NCI-H446 (cell line): ENCODE measurements at places on chromosomes 4 and X.
A peak's percentile ranks its signal among the peaks of the same experiment; 100 is the strongest.

DNA sequence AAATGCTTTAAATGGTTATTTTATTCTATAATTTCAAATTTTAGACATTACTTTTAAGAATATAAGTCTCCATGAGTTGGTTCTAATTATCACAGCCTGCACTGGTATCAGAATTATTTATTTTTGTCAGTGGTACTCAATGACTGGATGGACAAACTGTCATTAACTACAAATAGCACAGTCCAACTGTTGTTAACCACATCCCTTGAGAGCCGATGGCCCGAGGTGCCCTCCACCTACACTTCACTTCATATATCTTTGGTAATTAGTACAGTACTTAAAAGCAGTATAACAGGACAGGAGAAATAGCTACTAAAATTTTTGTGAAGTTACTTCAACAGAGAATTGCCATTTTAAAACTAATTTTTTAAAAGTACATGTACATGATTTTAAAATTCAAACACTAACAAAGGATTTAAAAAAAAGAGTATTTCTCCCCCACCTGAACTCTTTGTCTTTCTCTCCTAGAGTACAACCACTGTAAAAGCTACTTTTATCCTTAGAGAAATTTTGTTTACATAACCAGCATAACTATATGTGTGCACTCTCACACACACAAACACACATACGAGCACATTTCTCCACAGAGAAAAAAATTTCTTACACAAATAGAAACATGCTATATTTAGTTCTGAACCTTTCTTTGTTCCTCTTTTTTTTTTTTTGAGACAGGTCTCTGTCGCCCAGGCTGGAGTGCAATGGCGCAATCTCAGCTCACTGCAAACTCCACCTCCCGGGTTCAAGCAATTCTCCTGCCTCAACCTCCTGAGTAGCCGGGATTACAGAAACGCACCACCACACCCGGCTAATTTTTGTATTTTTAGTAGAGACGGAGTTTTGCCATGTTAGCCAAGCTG is 6.5 kb downstream of the TIFA start:
- DNase-seq, result no peak

GRCh38 chrX:101359966-101360365 is 11.4 kb upstream of the TIMM8A start:
- no peak for DNase-seq

DNA sequence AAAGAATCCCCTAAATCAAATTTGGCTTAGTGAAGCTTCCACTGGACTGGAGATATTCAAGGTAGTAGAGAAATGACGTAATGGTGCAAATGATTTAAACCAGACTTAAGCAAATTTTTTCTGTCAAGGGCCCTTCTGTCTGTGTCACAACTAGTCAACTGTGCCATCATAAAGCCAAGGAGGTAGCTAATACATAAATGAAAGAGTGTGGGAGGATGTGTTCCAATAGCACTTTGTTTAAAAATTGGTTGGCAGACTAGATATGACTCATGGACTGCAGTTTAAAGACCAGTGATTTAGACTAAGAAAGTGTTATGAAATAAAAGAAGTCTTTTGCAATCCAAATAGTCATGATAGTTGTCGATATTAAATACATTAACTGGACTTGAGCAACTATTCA is 24.3 kb upstream of the TEX13C start:
- DNase-seq, result no peak

DNA sequence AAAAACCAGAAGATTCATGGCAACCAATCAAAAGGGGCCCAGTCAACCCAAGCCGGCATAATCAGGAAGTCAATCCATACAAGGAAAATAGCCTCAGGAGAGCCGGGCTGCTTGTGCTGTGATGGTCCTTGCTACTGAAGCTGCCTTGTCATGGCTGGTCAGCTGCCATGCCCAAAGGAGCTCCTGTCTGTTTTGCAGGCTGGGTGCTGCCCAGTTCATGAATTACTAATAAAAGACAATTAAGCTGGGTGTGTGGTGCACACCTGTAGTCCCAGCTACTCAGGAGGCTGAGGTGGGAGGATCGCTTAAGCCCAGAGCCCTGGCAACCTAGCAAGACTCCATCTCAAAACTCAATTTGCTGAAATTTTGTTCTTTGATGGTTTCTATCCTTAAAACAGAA is 16.0 kb upstream of the CTBP1 start:
- DNase-seq, result no peak

- DNase-seq, result no peak
These were observed 30.5 kb upstream of the ADGRG2 start for GRCh38 chrX:19152762-19153161.

GRCh38 chrX:125826774-125827451 is 339.2 kb downstream of the DCAF12L2 start:
- DNase-seq, result no peak

GRCh38 chrX:12887141-12887540 is 19.3 kb upstream of the TLR8 start:
- DNase-seq, result no peak

DNA sequence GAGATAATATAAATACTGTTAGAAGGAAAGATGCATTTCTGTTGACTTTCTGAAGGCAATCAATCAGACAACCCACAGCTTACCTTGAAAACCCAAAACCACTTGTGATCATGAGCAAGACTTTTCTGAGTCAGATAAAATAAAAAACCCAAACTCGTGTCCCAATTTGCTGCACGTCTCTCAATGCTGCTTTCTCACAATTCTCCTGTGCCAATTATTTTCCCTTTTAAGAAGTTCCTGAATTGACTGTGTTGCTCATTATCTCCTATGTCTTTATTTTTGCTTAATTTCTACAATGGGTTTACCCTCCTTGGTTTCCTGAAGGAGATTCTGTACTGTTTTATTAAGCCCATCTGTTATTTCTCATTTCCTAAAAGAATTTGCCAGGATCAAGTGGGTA is 1891.9 kb upstream of the PCDH10 start:
- DNase-seq, result no peak

- peak; percentile 3 for DNase-seq
These were observed 5.6 kb upstream of the SMIM31 start for GRCh38 chr4:164748375-164748774.

DNA sequence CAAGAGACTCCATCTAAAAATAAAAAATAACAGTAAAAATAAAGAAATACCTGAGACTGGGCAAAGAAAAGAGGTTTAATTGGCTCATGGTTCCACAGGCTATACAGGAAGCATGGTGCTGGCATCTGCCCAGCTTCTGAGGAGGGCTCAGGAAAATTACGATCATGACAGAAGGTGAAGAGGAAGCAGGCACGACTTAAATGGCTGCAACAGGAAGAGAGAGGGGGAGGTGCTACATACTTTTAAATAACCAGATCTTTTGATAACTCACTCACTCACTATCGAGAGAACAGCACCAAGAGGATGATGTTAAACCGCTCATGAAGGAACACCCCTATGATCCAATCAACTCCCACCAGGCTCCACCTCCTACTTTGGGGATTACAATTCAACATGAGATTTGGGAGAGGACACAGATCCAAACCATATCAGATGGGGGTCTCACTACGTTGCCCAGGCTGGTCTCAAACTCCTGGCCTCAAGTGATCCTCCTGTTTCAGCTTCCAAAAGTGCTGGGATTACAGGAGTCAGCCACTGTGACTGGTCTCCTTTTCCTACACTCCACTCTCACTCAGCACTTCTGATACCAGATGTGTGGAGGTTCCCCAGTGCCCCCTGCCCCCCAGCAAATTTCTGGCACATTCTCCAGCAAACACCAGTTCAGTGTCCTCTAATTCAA is 11.9 kb upstream of the ZNF157 start:
- DNase-seq, result no peak

DNA sequence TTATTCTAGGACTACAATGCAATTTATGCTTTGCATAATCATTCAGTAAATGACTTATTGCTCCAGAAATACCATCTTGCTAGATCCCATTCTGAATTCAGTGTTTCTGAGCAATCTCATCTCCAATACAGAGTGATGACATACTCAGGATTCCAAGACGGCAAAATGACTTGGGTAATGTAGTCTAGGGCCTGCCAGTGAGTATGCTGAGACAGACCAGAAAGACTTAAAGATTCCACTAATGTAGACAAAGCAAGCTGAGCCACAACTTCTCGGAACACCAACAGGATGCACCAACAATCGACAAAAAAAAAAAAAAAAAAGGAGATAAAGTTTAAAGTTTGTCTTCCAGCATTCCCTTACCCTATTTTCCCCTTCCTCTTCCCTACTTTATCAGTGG is 919 bp upstream of the SEC24B start:
- DNase-seq, result no peak

GRCh38 chrX:150926791-150927190 is 28.3 kb upstream of the CD99L2 start:
- DNase-seq, result no peak

DNA sequence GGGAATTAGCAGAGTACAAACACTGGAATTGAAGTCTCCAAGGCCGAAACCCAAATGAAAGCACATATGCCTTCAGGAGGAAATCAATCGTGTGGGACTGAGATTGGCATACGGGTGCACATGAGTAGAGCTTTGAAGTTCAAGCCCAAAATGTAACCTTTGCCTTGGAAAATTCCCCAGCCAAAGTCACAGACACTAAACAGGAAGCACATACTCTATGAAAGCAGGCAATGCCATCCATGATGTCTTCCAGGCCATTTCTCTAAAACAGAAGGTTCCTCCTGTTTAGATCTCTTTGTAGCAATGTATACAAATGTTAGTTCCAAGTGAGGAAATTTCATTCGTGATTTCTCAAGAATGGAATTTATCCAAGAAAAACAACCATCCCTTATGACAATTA is 162.5 kb downstream of the COL4A6 start:
- no peak for DNase-seq

- DNase-seq, result no peak
These were observed 687.1 kb upstream of the MAGEB2 start for GRCh38 chrX:29528281-29528680.

DNA sequence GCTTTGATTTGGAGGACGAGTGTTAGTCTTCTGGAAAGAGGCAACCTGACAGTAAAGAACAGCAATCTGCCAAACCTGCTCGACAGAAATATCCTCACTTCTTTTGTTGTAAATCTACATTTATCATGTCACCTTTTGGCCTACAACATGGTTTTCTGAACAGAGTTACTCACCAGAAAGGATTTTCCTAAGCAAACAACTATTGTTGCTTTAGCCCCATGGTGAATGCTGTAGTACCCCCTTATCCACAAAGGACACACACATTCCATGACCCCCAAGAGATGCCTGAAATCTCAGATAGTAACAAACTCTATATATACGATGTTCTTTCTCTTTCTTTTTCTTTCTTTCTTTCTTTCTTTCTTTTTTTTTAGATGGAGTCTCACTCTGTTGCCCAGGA is 42.7 kb downstream of the TMEM150C start:
- no peak for DNase-seq

DNA sequence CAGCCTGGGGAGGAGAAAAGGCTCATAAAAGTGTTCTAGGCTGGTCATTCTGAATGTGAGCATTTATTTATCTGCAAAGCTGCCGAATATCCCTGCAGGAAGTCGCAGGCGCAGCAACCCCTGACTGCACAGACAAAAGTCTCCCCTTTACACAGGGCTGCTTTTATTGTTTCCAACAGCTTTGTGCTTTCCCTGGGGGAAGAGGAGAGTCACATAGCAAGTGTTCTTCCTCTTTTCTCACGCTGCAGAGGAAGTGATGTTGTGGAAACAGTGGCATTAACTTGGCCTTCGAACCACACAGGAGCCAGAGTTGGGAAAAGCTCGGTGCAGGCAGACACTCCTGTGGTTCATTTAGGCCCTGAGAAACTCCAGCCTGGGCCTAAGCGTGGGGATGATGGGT is 81.5 kb upstream of the BCOR start:
- no peak for DNase-seq

DNA sequence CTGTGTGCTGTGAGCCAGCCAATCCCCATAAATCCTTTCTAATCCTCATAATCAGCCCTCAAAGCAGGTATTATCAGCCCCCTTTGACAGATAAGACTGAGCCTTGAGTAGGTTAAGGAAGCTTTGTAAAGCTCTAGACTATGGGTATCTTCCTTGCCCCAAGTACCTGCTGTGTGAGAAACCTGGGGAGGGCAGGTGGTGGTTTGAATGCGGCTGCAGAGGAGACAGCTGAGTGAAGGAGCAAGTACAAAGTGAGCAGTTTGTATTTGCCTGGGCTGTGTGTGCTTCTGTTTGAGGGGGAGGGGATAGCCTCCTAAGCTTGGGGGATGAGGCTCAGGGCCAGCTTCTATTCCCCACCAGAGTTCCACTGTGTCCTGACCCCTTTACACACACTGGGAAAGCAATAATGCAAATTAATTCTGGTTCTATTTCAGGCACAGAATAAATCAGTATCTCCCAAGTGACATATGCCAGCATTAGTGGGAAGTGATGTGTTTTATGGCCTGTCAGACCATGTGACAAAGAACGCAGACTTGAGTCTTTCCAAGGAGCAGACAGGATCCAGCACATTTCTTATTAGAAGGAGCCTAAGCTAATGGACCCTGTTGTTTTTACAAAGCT is 63.5 kb downstream of the EVC start:
- DNase-seq, result no peak

DNA sequence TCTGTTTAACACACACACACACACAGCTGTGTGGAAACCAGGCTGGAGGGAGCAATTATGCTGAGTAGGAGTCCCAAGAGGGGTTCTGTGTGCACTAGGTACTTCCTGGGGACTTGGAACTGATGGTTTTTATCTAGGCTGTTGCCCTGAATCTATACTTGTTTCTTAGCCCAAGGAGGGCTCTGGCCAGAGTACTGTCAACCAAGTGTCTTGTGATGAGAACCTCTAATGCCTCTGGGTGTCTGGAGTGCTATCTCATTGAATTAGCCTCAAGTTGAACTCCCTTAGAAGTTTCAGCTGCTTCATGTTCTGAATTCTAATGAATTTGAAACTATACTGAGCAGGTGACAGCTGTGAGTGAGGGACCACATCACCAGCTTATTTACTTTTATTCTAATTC is 16.6 kb downstream of the ARHGAP24 start:
- peak; percentile 18 for DNase-seq

- DNase-seq, result no peak
These were observed 26.0 kb upstream of the IQCM start for GRCh38 chr4:149841686-149842085.

GRCh38 chr4:76058888-76059426 is 15.6 kb upstream of the ART3 start:
- no peak for DNase-seq

DNA sequence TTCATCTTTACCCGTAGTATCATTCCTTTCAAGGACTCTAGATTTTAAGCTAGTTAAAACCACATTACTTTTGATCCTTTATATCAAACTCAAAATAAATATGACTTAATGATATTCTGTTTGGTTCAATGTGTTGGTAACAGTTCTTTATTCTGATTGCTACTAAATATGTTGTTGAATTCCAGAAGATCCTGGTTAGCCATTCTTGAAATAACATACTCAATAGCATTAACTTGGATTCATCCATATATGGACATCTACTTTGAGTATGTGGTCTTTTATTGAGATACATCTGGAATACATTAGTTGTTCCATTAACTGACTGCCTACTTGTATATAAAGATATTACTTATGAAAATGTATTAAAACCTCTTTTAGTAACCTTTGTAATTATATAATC is 27.5 kb upstream of the PCDH18 start:
- no peak for DNase-seq

GRCh38 chr4:187550256-187550950 is 445.2 kb upstream of the ZFP42 start:
- DNase-seq, result no peak

GRCh38 chr4:122541996-122542395 is 78.9 kb downstream of the IL21 start:
- no peak for DNase-seq
